Activated CD8-positive, alpha-beta memory T cell treated with anti-CD3 and anti-CD28 coated beads for 1 hour (primary cell): ENCODE measurements at places on chromosomes 4 and X.

DNA sequence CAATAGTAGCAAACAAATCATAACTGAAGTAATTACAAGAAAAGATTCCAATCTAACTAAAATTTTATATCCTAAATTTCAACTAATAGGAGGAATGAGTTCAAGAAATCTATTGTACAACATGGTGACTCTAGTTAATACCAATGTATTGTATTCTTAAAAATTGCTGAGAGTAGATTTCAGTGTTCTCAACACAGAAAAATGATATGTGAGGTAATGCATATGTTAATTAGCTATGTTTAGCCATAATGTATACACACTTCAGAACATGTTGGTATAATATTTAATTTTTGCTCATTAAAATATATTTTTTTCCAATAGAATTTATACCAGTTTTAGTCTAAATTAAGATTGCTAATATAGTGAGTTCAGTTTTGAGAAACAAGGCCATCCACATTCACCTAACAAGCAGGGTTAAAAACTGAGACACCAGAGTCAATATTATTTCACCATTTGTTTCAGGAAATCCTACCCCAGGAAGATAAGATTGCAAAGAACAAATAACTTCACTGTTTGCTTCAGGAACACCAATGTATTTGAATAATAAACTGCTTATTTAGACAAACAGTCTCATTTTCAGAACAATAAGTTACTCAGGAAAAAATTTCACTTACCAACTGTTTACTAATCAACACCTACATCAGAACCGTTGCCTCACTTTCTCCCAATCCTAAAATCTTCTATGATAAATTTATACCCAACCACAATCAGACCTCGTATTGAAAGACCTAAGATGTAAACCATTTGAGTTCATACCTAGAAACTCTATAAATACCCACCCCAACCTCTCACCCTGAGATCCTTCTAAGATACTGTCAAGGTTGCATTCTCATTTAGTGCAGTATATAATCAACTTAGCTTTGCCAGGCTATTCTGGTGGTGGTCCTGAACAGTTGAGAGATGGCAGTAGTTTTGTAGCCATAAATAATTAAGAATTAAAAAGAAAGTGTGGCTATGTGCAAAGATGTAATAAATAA is 132.8 kb downstream of the MAB21L2 start:
- DNase-seq = no peak

- no peak for DNase-seq
These were observed 224.2 kb upstream of the ANXA10 start for GRCh38 chr4:167868163-167868562.

GRCh38 chr4:158762553-158762952 is 6.3 kb upstream of the FNIP2 start:
- no peak for DNase-seq

DNA sequence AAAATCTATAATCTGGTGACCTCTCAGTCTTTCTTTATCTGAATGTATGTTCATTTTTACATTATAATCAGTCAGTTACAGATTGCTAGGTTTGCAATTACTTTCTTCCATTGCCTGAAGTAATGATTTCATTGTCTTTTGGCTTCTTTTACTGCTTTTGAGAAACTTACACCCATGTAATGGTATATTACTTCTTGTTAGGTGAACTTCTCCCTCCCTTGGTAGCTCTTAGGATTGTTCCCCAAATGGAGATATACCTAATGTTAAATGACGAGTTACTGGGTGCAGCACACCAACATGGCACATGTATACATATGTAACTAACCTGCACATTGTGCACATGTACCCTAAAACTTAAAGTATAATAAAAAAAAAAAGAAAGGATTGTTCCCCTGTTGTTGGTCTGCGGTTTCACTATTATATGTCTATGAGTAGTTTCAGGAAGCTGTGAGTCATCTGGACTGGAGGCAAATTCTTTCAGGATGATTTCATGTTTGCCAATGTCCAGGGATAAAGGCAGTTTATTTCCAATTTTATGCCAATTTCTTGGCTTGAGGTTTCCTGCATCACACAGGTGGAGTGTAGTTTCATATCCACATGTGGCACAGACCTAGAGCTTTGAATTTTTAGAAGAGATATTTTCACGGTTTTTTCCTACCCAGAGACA is 21.8 kb downstream of the SPANXC start:
- DNase-seq = no peak

GRCh38 chr4:147599206-147599605 is 18.0 kb upstream of the TMEM184C start:
- no peak for DNase-seq

DNA sequence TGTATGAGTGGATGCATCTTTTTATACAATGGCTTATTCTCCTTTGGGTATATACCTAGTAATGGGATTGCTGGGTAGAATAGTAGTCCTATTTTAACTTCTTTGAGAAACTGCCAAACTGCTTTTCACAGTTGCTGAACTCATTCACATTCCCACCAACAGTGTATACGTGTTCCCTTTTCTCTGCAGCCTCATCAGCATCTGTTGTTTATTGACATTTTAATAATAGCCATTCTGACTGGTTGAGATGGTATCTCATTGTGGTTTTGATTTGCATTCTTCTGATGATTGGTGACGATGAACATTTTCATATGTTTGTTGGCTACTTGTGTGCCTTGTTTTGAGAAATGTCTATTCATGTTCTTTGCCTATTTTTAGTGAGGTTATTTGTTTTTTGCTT is 687.0 kb upstream of the EPHA5 start:
- no peak for DNase-seq

GRCh38 chr4:3641501-3641900 is 109.3 kb upstream of the LRPAP1 start:
- no peak for DNase-seq

GRCh38 chrX:70079870-70080269 is 17.6 kb downstream of the OTUD6A start:
- DNase-seq = no peak

- no peak for DNase-seq
These were observed 278.6 kb upstream of the DIPK2B start for GRCh38 chrX:45479196-45479834.

DNA sequence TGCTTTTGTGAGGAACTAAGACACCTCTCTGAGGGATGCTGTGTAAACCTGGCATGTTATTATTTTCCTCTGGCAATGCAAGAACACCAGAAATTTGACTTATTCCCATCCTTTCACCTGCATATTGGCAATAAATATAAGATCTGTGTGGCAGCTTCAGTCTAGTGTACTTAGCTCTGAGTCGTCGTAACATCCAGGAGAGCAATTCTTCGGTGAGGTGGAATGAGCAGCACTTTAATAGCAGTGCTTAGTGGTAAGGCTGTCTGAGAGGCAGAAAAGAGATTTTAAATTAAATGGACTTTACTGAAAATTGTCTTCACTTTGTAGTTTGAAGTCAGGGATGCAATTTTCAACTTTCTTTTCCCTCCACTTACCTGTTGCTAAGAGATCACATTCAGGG is 344.9 kb downstream of the PCDH7 start:
- no peak for DNase-seq

DNA sequence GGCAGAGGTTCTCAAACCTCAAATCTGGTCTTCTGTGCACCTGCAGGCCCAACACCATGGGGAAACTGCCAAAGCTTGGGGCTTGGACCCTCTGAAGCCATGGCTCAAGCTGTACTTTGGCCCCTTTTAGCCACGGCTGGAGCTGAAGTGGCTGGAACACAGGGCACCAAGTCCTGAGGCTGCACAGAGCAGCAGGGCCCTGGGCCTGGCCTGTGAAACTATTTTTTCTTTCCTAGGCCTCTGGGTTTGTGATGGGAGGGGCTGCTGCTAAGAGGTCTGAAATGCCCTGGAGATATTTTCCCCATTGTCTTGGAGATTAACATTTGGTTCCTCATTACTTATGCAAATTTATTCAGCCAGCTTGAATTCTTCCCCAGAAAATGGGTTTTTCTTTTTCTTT is 18.3 kb upstream of the PI4K2B start:
- no peak for DNase-seq

DNA sequence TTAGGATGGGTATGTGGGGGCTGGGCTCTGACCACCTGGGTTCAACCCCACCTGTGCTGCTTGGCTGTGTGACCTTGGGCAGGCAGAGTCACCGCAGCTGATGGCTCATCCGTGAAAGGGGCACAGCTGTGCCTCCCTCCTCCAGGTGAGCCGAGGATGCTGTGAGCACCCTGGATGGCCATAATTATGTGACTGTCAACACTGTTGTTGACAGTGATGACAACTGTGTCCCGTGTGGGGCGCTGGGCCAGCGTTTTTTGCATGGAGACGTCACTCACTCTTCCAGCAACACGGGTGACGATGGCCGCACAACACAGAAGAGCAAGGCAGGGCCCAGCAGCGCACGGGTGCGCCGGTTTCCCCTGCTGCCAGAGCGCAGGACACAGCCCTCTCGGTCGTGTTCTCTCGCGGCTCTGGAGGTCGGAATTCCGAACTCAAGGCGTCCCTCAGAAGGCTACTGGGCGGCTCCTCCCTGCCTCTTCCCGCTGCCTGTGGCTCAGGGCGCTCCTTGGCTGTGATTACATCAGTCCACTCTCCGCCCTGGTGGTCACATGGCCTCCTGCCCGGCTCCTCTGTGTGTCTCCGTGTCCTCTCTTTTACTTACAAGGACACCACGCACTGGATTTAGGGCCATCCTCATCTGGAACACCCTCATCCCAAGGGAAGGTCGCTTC is 1.3 kb downstream of the SH3TC1 start:
- no peak for DNase-seq

GRCh38 chr4:47720787-47721186 is 117.1 kb downstream of the CORIN start:
- DNase-seq = no peak

DNA sequence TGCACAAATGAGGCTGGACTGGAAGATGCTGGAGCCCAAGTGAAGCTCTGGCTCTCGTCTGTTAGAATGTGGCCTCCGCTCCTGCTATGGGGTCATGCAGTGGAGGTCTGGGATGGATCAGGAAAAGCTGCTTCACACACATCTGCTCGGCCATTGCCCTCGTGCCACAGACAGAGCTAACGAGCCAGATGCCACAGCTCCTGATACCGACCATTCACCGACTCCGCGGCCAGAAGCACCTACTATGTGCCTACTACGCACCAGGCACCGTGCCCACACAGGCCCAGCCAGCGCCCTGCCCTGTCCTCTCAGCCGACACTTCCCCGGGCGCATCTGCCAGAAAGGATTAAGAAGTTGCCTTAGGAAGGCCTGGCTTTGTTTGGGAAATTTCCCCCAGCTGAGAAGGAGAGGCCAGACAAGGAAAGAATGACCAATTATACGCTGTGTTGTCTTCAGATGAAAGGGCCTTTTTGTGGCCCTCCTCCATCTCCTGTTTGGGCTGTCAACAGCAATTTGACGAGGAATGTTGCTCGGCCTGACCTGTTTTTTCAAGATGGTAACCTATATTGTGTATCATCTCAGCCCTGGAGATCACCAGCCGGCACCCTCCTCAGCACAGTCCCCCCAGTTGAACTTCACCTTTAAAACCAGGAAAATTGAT is 34.3 kb downstream of the HMX1 start:
- DNase-seq = no peak
